Thoracic aorta (tissue), 2 donors: ENCODE measurements at places on chromosomes 12 and 14. TPM values are rescaled to one million over a fixed set of nuclear protein-coding genes. Genes with fewer than 3 reads are reported as not detected.

GRCh38 chr14:104752423-104752734 is 568 bp upstream of the SIVA1 start:
- peaks cover 38% of the 10 kb centered on the region for H3K4me1 ChIP-seq
- peak overlapping the region; percentile 84 for H3K4me3 ChIP-seq
- no peaks in the 10 kb centered on the region for H3K27me3 ChIP-seq
- H3K27ac ChIP-seq = peak overlapping the region; percentile 84
- no peak for DNase-seq

DNA sequence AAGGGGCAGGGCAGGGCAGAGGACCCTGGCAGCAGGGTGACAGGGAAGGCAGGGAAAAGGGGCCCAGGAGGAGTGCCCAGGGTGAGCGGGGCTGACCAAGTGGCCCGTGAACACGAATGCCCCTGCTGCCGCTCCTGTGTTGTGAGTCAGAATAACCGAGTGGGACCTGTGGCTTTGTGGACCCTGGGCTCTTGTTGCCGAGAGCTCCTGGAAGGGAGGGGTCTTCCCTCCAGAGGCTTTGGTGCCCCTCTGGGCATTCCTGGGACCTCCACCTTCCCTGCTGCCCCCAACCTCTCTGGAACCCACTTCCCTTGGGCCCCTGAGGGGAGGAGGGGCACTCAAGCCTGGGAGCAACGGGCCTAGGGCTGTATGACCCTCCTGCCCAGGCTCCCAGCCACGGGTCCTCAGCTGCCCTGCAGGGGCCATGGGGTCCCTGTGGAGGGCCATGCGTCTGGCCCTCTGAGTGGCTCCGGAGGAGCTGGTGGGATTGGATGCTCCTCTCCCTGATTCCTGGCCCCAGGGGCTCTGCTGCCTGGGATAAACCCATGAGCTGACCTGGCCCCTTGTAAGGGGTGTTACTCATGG is 319.4 kb downstream of the TMEM121 start:
- no peak overlapping the region for H3K4me3 ChIP-seq
- no peak overlapping the region for H3K27ac ChIP-seq
- H3K27me3 ChIP-seq = no peaks in the 10 kb centered on the region
- no peak for DNase-seq
- no peaks in the 10 kb centered on the region for H3K4me1 ChIP-seq

GRCh38 chr14:22518073-22518472 is 71.0 kb downstream of the DAD1 start:
- DNase-seq = no peak
- no peaks in the 10 kb centered on the region for H3K36me3 ChIP-seq
- H3K4me3 ChIP-seq = no peak overlapping the region
- peaks cover 54% of the 10 kb centered on the region for H3K4me1 ChIP-seq
- no peaks in the 10 kb centered on the region for H3K27me3 ChIP-seq
- no peak overlapping the region for H3K27ac ChIP-seq

- no peaks in the 10 kb centered on the region for H3K27me3 ChIP-seq
- peak overlapping the region; percentile 63 for H3K4me3 ChIP-seq
- peaks cover 14% of the 10 kb centered on the region for H3K4me1 ChIP-seq
Observed at GRCh38 chr14:70186900-70187451, 1.8 kb downstream of the SLC8A3 start.

- DNase-seq = no peak
- H3K36me3 ChIP-seq = no peaks in the 10 kb centered on the region
- peaks cover 35% of the 10 kb centered on the region for H3K4me1 ChIP-seq
- H3K4me3 ChIP-seq = no peak overlapping the region
- H3K27ac ChIP-seq = peak overlapping the region; percentile 49
Observed at GRCh38 chr14:92223025-92223424, 99.9 kb upstream of the SLC24A4 start.

GRCh38 chr14:95182379-95182778 is 25.1 kb upstream of the DICER1 start:
- H3K36me3 ChIP-seq = no peaks in the 10 kb centered on the region
- H3K4me1 ChIP-seq = peaks cover 13% of the 10 kb centered on the region
- DNase-seq = no peak
- H3K27ac ChIP-seq = no peak overlapping the region

DNA sequence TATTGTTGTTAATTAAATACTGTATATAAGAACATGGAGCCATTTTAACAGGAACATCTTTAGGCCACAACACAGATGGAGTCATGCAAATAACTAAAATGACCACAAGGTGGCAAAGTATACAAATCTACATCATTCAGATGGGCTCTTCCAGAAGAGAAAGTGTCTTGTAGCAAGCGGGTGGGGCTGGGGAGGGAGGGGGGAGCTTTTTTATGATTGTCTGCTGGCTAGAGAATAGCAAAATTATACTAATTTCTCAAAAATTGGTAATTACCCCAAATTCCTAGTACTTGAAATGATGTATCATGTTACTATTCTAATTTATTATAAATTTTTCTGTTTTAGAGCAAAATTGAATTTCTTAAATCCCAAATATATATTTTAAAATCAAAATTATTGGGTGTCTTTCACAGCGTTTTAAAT is 378.7 kb downstream of the PRKD1 start:
- H3K4me3 ChIP-seq = no peak overlapping the region
- no peak overlapping the region for H3K27ac ChIP-seq
- no peaks in the 10 kb centered on the region for H3K36me3 ChIP-seq

DNA sequence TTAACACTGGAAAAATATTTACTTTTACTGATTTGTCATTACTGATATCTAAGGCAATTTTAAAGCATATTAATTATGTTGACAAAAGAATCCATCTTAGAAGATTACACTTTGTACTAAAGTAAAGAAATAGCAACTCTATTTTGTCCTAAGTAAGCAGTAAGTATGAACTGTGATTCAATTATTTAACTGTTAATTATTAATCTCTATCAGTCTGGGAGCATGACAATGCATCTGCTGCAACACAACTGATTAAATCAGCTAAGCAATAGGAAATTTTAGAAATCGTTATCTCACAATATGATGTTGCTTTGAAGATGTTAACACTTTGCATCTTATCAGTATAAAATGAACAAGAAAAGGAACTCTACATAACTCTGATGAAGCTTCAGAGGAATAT is 172.3 kb downstream of the DPY19L2 start:
- H3K4me1 ChIP-seq = no peaks in the 10 kb centered on the region
- H3K27me3 ChIP-seq = no peaks in the 10 kb centered on the region
- H3K4me3 ChIP-seq = no peak overlapping the region
- no peak overlapping the region for H3K27ac ChIP-seq

DNA sequence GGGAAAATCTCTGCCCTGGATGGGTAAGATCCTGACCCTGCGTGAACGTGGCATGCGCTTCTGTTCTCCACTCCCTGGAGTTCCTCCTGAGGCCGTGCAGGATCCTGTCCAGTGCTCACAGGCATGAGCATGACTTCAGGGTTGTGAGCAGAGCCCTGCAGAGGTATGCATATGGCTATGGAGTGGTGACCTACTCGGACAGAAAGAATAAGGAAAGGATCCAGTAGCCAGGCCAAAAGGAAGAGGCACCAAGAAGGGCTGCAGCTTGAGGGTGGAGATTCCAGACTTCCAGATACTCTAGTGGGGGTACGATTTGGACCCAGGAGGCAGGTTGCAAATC is 20.8 kb upstream of the CD27 start:
- no peak overlapping the region for H3K27ac ChIP-seq
- no peaks in the 10 kb centered on the region for H3K27me3 ChIP-seq
- no peaks in the 10 kb centered on the region for H3K36me3 ChIP-seq
- H3K4me3 ChIP-seq = no peak overlapping the region
- H3K4me1 ChIP-seq = no peaks in the 10 kb centered on the region

GRCh38 chr12:121005346-121005815 is 10.9 kb downstream of the C12orf43 start:
- no peaks in the 10 kb centered on the region for H3K4me1 ChIP-seq
- no peak overlapping the region for H3K4me3 ChIP-seq
- no peak overlapping the region for H3K27ac ChIP-seq
- peaks cover 27% of the 10 kb centered on the region for H3K36me3 ChIP-seq
- no peak for DNase-seq
- no peaks in the 10 kb centered on the region for H3K27me3 ChIP-seq

DNA sequence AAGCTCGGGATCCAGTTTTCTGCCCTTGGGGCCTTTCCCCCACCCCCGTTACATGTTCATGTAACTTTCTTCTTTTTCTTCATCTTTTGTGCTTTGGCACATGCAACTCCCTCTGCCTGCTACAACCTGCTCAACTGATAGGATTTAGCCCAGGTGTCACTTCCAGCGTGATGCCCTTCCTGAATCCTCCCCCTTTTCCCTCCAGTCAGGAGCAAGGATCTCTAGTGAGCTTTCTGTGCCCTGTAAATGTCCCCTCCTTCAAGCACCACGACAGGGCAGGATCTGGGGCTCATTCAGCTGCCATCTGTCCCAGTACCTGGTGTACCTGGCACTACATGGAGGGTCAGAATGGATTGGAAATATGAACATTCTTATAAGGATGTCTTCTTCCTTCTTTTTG is 15.3 kb downstream of the PELI2 start:
- H3K4me3 ChIP-seq = no peak overlapping the region
- DNase-seq = no peak
- peaks cover 43% of the 10 kb centered on the region for H3K4me1 ChIP-seq

- no peaks in the 10 kb centered on the region for H3K27me3 ChIP-seq
- H3K4me1 ChIP-seq = peaks cover 25% of the 10 kb centered on the region
- DNase-seq = no peak
- H3K4me3 ChIP-seq = no peak overlapping the region
- H3K27ac ChIP-seq = peak overlapping the region; percentile 64
Observed at GRCh38 chr14:95490138-95490509, 26.3 kb downstream of the SYNE3 start.

DNA sequence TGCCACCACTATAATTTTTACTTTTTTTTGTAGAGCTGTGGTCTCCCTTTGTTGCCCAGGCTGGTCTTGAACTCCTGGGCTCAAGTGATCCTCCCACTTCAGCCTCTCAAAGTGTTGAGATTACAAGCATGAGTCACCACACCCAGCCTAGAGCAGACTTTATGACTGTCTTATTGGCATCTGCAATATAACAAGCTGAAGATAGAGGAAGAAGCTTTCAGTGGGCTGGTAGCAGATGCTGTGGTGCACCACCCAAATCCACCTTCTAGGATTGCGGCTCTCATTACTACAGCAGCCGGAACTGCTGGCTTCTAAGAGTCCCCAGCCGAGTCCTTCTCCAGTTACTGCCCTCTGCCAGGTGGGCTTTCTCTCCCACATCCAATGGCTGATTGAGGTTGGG is 7.6 kb upstream of the STK38L start:
- H3K4me3 ChIP-seq = no peak overlapping the region
- H3K4me1 ChIP-seq = peaks cover 11% of the 10 kb centered on the region
- no peak overlapping the region for H3K27ac ChIP-seq
- H3K27me3 ChIP-seq = no peaks in the 10 kb centered on the region

- no peaks in the 10 kb centered on the region for H3K4me1 ChIP-seq
- H3K27me3 ChIP-seq = no peaks in the 10 kb centered on the region
- no peak for DNase-seq
- no peak overlapping the region for H3K27ac ChIP-seq
Observed at GRCh38 chr12:67748743-67749040, 100.1 kb downstream of the DYRK2 start.

GRCh38 chr14:55535516-55536203 is 44.3 kb upstream of the KTN1 start:
- H3K36me3 ChIP-seq = no peaks in the 10 kb centered on the region
- H3K4me3 ChIP-seq = no peak overlapping the region
- no peak overlapping the region for H3K27ac ChIP-seq
- DNase-seq = no peak
- H3K4me1 ChIP-seq = no peaks in the 10 kb centered on the region

Gene ANO6
- 139 TPM for total RNA-seq

Gene KRT73
- not detected for total RNA-seq

Gene SLC17A8
- not detected for total RNA-seq

Gene LIN7A
- total RNA-seq = 5.8 TPM

Gene CBLN3
- 1.3 TPM for total RNA-seq

Gene BMAL2
- total RNA-seq = 5.8 TPM
